Cortex of kidney (tissue), 1 donor: ENCODE measurements at places on chromosomes 12 and 14.

DNA sequence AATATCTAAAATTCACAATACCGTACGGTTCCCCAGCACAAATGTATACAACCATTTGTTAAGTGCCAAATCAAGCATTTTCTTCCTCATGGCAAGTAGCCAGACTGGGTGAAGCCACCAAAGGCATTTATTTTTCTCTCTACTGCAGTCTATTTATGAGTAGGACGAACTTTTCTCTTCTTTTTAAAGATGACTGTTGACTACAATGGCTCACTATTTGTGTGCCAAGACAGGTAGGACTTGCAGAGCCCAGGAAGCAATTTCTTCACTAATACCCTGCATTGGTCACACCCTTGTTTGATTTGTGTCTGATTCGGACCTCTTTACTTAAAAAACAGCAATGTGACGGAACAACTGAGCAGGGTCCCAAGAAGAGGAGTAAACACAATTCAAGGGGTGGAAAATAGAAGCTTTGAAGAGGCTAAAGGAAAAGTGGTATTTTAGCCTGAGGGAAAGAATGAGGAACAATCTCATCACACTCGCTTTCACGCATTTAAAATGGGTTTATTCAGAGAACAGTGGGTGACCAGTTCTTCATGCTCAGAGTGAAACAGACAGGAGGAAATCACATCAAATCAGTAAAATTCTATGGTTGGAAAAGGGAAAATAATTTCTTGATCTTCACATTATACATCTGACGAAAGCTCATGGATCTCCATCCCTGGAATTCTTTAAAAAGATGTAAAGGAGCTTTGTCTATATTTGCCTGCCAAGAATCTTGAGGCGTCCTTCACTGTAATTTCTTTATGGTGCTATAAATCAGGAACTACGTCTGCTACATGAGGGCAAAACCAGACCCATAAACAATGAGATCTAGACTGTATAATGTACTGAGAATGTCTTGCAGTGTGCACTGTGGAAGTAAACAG, 183.8 kb downstream of the PPM1H start:
- no peak for DNase-seq

GRCh38 chr12:5222011-5222461, 178.4 kb downstream of the KCNA5 start:
- no peak for DNase-seq

GRCh38 chr12:106288101-106288493, 14.4 kb upstream of the TCP11L2 start:
- no peak for DNase-seq

DNA sequence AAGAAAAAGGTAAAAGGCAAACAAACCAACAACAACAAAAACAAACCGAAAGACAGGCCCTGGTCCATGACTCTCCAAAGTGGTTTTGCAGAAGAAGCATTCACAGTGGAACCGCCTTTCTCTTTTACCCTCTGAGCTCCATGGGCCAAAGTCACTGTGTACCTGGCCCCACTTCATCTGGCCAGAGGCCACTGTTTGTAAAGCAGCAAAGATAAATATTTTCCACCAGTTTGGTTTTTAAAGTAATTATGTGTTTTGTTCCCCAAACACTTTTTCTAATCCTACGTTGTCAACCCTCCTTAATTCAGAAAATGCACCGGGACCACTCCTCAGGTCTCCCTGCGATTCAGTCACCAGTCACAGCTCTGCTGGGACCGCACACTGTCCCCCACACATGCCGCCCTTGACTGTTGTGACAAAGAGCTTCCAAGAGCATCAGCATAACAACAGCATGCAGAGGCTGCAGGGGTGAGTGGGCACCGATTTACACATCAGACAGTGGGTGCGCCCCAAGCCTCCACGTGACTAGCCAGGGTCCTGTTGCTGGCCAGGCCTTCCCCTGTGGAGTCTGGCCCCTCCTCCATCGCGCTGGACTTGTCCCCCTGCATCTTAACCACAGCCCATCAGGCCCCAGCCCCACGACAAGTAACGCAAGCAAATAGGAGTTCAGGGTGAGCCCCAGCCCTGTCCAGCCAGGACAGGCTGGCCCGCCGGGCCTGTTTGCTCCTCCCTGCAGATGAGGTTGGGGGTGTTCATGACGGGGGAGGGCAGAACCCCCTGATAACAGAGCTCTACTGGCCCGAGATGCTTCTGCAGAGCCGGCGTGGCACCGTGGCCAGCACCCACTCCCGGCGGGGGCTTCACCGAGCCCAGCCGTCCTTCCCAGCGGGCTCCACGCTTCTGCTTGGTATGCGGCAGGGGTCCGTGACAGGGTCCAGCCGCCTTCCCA, 65.2 kb upstream of the DIO3 start:
- DNase-seq = no peak

GRCh38 chr14:96380735-96381134, 11.2 kb upstream of the AK7 start:
- DNase-seq = no peak

DNA sequence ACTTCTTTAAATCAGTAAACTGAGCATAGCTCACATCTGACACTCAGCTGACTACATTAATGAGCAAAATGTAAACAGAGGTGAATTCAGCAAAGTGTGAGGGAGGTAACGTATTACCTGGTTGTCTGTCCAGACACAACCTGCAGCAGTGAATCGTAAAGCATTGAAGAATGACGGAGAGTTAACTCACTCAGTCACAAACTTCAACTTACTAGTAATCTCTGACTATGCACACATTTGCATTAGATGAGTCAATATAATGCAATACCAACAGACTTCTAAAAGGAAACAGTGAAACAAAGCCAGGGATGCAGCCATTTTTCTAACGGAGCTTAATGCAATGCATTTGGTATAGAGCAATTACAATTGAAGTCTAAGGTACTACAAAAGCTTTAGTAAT, 40.0 kb downstream of the STX2 start:
- DNase-seq = no peak

GRCh38 chr12:62784576-62784975, 150.4 kb downstream of the PPM1H start:
- DNase-seq = no peak

- DNase-seq = no peak
These were observed 14.9 kb downstream of the C2CD5 start for GRCh38 chr12:22529281-22530060.

DNA sequence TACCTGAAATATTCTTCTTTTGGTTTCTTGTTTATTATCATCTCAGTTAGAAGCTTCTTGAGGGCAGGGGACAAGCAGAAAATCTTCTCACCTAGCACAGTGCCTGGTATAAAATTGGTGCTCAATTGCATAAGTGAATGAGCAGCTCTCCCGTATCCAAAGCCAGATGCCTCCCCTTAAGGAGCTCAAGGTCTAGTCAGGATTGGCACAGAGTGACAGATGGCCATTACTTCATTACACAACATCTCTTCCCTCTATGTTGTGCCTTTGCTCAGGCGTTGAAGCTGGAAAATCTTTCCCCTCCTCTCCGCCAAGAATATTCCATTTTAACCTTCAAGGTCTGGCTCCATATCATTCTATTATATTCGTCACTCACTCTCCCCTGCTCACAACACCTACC, 3.6 kb downstream of the SLC4A8 start:
- DNase-seq = no peak

DNA sequence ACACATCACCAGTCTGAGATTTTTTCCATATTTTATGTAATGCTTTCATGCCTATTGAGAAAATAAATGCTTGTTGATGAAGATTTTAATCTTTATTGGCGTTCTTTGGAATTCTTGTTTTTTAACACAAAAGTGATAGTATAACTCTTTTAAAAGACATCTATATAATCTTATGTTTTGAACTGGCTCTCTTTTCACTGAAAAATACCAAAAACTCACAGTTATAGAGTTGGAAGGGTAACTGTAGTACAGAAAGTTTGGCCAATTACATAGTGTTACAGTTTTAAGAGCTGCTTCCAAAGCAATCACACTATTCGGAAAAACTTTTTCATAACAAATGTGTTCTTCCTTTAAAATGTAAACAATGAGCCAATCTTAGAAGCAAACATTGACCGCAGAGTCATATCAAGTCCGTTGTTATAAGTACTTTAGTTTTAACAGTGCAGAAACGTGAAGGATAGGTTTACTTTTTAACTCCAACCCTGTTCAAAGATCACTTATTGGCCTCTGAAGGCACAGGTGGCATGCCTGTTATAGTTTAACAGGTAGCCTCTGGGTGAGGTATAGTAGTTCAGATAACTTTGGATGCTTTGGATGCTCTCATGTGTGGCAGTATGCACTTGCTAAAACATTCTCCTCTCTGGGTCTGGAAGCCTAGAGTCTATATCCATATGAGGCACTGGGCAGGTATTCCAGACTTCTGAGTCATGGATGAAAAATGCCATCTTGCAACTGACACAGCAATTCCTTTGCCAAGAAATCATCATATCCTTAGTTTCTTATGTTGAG, 12.1 kb upstream of the NTN4 start:
- DNase-seq = no peak

DNA sequence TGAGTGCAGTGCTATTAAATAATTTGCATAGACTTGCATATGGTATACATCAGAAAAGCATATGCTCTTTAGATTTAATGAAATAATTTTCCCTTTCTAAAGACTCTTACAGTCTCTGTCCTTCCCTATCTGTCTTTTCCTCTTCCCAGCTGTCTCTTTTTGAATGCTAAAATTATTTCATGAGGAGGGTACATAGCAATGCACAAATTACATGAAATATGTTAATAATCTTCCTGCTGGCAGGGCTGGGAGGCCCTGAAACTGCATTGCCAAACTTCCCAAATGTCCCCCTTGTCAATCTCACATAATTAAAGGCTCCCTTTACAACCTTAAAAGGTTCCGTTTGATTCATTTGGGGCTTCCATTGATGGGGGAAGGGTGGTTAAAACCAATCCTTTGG, 22.2 kb downstream of the LLPH start:
- DNase-seq = no peak

DNA sequence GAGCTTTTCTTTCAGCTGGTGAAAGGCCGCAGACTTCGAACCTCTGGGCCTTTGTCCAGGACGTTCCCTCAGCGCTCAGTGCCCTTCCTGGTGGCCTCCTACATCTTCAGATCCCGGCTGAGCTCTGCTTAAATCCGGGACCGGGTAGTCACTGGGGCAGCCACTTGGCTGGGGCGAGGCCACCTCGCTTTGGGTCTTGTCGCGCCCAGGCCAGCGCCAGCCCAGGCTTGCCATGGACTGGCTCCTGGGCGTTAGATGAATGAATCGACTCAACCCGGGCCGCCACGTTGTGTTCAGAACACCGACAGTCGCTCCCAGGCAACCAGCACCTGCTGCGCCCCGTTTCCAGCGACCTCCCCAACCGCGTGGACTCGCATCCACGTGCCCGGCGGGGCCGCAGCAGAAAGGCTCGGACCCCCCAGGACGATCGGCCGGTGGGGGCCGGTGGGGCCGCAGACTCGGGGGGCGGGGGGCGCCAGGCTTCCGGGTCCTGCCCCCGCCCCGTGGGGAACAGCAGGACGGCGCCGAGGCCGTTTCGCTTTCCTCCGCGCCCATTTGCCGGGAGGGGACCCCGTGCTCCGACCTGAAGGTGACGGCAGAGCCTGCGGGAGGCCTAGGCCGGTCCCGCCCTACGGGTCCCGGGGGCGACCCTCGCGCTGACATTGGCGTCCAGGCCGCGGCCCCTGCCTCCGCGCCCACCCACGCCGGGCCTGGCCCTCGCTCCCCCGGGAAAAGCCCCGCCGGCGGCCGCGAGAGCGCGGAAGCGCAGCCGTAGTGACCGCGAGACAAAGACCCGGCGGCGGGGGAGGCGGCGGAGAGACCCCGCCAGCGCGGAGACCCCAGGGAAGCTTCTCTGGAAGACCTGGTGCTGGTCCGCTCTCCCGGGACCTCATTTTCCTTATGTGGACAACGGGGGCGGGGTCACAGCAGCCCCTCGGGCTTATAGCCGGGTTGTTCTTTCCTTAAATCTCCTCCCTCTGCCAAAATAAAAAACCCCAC, 37.3 kb upstream of the RCOR1 start:
- DNase-seq = no peak

GRCh38 chr14:71960494-71961353, 28.5 kb downstream of the RGS6 start:
- no peak for DNase-seq

- no peak for DNase-seq
These were observed 312.4 kb downstream of the FOXG1 start for GRCh38 chr14:29078810-29079522.

- no peak for DNase-seq
These were observed 4.2 kb downstream of the KRT82 start for GRCh38 chr12:52401926-52402325.

DNA sequence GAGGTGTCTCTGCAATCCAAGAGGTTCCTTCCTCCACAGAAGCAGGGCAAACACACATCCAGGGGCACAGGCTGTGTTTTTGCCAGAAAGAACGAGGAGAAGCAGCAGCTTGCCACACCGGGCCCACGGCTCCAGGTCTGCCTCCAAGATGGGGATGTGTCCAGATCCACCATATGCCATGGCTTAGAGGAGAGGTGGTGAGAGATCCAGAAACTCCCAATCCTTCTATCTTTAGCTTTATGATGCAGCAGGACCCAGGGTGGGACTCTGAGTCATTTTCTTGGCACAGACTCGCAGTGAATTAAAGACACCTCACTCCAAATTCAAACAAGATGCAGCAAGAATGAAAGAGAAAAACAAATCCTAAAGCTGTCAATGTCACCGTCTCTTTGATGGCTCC, 481.4 kb upstream of the TMEM132C start:
- no peak for DNase-seq

DNA sequence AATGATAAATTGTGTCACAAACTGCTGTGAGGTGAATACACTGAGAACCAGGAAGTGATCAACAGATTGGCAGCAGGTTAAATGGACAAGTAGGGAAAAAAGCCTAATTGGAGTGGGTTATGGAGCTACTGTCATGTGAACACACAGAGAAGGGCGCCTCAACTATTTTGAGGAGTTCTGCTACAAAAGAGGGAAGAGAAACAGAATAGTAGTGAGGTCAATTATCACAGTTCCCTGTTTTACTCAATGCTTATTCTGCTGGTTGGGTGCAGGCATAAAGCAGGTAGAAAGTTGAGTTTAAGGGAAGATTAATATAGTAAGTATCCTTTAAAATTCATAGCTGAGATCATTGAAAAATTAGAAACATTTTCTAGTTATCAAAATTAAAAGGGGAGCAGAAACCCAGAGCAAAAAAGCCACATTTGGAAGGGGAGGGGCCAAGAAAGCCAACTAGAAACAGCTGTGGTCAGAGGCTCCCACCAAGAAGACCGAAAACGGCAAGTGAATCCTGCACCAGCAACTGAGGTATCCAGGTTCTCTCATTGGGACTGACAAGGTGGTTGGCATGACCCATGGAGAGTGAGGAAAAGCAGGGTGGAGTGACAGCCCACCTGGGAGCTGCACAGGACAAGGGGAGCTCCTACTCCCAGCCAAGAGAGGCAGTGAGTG, 105.7 kb downstream of the ZC3H14 start:
- no peak for DNase-seq

DNA sequence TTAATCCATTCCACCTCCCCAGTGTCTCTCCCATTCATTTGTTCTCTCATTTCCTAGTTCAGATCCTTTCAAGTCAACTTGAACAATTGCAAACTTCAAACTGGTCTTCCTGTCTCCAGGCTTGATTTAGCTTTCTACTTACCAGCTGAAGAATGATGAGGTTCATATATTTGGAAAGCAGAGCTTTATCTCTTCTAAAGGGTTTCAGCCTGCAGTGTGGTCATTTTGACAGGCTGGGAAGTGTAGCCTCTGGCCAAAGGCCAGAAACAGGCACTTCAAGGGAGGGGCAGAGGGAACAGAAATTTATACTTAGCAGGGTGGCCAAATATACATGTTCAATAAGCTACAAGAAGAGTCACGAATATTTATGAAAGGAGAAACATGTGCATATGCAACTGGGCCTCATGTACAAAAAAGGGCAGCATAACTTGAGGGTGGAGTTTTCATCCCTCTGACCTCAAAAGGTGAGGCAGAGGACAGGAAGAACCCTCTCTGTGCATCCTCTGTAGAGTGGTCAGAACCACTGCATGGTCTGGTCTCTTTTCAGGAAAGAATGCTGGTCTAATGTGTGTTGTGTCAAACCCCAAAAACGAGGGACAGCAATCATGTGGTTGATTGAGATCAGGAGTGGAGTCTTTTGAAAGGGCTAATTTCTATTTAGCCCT, 34.0 kb upstream of the HECTD1 start:
- no peak for DNase-seq
